ENCODE measurements at places on chromosomes 5 and 9.

DNA sequence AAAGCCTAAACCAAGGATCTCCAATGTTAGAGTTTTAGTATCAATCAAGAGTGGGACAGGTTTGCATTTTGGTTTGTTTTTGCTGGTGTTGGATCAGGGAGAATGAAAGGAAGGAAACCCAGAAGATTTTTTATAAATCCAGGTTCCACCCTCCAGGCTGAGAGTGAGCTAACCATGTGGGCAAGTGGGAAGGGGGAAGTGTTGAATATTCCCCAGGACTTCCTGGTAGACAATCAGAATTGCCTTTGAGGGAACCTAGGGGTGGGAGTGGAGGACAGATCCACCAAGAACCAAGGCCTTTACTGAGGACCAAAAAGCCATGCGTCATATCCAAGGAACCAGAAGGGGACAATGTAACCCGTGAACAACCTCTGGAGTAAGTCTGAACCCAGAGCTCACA is 33.5 kb upstream of the PIK3R1 start:
- no peak for DNase-seq

DNA sequence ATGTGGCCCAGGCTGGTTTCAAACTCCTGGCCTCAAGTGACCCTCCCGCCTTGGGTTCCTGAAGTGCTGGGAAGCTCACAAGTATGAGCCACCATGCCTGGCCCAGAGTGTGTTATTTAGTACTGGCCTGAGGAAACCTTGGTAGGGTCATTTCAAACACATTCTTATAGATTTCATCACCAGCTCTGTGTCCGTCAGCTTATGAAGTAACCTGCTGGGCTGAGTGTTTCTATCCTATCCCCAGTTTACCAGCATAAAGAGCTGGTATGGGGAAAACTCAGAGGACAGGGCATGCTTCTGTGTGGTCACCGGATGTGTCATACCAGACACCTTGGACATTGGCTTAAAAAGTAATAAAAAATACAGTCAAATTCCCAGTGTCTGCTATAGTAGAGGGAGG is 45.3 kb downstream of the PTPN3 start:
- no peak for DNase-seq

GRCh38 chr5:10199692-10200091 is 50.0 kb downstream of the ATPSCKMT start:
- no peak for DNase-seq

DNA sequence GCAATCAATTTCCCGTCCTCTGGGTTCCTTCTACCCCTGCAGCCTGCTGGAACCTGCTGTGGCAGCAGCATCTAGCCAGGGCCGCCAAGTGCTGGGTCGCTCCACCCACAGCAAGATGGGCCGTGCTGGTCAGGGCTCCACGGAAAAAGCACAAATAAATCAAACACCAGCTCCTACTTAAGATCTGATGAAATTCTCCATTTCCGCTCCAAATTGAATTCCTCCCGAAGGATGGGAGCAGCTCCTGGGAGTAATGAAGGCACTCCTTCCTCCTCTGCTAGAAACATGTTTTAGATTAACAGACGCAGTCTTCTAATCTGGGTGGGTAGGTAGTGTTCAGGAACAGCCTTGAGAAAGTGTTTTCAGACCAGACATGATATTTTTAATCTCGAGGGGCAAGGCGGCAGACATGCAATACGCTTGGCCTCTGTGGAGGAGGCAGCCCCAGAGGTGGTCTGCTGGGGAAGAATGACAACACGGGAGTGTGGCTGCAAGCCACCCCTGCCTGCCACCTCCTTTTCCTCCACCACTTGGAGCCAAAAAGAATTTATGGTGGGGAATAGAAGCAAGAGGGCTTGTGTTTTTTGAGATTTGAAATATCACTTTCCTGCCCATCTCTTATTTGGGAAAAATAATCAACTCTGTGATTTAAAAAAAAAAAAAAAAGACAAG is 194.1 kb downstream of the AOPEP start:
- DNase-seq: no peak

GRCh38 chr9:73216100-73216499 is 64.4 kb downstream of the ANXA1 start:
- DNase-seq: no peak

DNA sequence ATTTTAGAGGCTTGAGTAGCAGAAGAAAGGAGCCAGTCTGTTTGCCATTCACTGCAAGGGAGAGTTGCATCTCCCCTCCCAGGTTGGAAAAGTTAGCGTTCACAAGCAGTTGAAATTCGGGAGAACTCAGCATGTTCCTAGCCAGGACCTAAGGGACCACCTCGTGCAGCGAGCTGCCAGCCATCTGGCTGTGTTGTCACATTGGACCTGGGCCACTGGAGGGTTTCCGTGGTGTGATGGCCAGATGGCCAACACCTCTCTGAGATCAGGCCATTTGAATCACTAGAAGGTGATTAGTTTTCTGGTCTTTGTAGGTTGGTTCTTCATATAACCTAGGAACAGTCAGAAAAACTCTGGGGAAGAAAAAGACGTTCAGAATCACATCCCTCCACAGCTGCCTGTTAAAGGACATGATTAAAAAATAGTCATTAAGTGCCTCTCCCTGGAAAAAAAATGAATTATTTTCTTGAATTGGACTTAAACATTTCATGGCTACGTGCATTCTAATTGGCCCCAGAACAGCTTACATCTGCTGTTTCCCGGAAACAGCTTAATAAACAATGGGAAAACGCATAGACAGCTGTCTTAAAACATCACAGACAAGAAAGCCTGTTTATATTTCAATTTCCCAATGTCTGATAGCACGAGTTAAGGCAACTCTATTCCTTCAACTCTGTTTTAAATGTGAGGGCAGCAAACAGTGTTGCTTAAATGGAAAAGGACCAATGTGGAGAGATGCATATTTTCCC is 303.9 kb downstream of the TENT4A start:
- DNase-seq: no peak

DNA sequence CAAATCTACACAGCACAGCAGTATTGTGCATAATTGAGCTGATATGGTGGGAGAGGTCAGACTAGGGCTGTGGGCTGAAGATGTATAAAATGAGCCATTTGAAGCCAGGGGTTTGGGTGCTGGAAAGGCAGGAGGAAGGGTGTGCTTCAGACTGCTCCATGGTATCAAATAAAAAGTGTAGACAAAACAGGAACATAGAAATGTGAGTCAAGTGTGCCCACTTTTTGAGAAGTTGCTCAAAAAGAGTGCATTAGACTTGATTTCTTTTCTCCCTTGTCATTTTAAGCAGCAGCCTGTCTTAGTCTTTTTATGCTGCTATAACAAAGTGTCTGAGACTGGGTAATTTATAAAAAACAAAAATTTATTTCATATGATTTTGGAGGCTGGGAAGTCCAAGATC is 55.8 kb upstream of the ZFAND5 start:
- DNase-seq: no peak

- DNase-seq: no peak
These were observed 15.2 kb upstream of the LHX3 start for GRCh38 chr9:136220017-136220729.

GRCh38 chr5:9313751-9314150 is 232.1 kb downstream of the SEMA5A start:
- DNase-seq: no peak

DNA sequence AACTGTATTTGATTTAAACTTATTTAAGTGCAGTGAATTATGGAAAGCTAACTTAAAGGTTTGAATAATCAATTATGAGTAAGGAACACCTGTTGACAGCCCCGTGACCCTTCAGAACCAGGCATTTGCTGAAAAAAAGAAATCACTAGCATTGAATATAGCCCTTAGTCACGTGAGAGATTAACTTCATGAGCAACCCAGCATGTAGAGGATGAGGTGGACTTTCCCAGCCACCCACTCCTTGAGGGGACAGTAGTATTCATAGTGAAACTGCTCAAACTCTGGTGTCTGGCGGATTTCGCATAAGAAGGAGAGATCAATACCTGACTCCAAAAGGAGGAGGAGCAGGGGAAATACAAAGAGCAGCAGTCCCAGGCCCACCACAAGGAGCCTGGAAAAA is 184.8 kb upstream of the RASEF start:
- DNase-seq: no peak

- DNase-seq: no peak
These were observed 5.1 kb upstream of the NDST1 start for GRCh38 chr5:150502847-150503246.

DNA sequence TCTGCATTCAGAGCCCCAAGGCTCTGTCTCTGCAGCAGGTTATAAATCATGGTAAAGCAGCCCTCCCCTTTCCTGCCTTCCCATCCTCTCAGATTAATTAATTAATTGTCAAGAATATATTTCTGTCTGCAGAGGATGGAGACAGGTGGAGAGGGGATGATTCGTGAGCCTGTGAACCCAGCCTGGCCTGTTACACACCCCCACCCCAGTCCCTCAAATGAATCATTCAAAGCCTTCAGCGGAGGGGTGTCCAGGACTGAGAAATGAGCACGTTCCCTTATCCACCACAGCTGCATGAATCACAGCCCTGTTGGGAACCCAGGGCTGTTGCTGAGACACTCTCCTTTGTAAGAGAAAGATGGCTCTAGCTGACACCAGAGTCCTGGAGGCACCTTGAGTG is 56.0 kb downstream of the NIPAL4 start:
- DNase-seq: no peak

GRCh38 chr9:23850690-23851629 is 24.9 kb upstream of the ELAVL2 start:
- no peak for DNase-seq

DNA sequence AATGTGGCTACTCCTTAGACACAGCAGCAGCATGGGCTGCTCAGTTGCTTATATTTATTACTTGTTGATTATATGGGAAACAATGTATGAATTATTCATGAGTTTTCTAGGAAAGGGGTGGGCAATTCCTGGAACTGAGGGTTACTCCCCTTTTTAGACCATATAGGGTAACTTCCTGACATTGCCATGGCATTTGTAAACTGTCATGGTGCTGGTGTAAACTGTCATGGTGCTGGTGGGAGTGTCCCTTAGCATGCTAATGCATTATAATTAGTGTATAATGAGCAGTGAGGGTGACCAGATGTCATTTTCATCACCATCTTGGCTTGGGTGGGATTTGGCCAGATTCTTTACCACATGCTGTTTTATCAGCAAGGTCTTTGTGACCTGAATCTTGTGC is 734.6 kb upstream of the PTPRD start:
- DNase-seq: no peak

- DNase-seq: no peak
These were observed 20.5 kb upstream of the TXN start for GRCh38 chr9:110276781-110277180.

DNA sequence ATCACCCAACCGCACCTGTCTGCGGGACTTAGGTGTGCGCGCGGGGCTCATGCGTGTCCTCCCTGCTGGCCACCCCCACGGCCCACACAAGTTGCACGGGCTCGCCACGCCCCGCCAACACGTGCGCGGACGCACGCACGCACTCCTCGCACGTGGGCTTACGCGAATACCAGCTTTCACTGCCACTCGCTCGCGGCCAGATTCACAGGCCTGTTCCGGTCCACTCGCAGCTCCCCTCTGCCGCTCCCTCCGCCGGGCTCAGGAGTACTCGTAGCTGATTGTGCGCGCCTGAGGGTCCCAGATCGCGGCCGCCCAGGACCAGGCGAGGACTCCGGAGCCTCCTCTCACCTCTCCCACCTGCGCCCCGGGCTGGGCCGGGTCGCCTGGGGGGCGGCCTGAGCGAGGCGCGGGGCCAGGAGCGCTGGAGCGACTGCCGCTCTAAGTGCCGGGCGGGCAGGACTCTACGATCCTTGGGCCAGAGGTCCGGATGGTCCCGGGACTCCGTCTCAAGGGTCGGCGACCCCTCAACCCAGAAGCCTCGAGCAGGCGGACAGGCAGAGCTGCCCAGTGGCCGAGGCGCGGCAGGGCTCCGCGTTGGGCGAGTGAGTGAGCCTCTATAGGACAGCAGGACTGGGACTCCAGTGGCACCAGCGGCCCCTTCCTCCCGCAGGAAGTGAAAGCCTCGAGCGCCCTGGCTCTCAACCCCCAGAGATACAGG is 3.4 kb downstream of the PCDHGC5 start:
- DNase-seq: no peak

DNA sequence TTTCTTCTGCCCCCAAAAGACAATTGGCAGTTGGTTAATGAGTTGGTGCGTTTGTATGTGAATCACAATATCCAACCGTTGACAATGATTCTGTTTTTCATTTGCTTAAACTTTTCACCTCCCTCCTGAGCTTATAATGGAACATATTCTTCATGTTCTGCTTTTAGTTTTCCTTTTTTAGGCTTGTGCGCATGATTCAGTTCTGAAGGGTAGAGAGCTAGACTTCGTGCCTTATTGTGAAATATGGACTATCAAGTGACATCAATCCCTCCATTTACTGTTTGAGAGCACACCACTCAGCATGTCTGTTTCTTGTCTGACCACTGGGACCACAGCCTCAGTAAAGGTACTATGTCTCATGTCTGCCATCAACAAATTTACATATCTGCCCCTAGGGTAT is 30.5 kb upstream of the LPAR1 start:
- DNase-seq: no peak

DNA sequence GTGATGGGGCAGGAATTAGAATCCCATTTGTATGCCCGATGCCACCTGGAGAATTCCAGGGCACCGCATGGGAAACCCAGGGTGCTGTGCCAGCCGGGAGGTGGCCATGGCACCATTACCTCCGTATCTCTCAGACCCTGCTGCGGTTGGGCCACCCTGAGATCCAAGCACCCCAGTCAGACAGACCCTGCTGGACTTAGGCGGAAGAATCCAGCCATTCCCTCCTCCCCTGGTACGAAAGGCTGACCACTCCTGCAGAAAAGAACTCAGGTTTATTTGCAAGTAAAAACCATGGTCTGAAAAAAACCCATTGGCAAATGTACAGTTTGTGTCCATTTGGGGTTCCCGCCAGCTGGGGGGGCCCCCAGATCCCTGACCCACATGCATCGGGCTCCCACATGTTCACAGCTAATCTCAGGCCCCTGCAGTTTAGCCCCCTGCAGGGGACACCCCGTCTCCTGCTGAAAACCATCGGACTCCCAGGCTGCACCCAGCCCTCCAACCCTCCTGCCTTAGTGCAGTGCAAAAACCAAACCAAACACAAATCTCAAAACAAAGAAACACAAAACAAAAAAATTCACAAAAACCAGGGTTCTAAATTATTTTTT is 23.6 kb upstream of the SARDH start:
- DNase-seq: no peak

DNA sequence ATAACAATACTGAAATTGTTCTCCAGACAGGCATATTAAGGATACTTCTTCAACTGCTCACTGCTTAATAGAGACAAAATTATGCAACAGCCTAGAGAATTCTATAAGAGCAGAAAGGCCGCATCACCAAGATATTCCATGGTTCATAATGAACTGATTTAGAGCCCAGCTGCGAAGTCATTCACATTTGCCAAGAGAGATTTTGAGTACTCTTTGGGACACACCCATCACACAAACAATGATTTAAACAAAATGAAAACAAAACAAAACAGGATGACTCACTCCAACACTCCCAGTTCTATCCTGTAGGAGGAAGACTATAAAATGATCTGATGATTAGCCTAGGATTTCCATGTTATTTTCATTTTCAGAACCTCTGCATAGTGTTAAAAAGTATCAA is 145.7 kb upstream of the GNA14 start:
- DNase-seq: no peak

GRCh38 chr9:73182928-73183327 is 31.3 kb downstream of the ANXA1 start:
- DNase-seq: no peak

Measured in cerebellar nuclear complex (tissue), 1 donor.